Nephron progenitor cell (in vitro differentiated cells): ENCODE measurements at places on chromosomes 6 and 20.
A peak's percentile ranks its signal among the peaks of the same experiment; 100 is the strongest.

- peaks cover 5% of the 10 kb centered on the region for H3K4me1 ChIP-seq
- H3K27me3 ChIP-seq = peaks cover 2% of the 10 kb centered on the region
- no peak for DNase-seq
- H3K36me3 ChIP-seq = no peaks in the 10 kb centered on the region
Measured at GRCh38 chr6:160398674-160399271, 50.6 kb downstream of the SLC22A3 start.

GRCh38 chr20:53023732-53024520 lies 51.8 kb downstream of the TSHZ2 start:
- DNase-seq = no peak
- peak overlapping the region; percentile 53 for H3K27ac ChIP-seq
- no peak overlapping the region for H3K4me3 ChIP-seq
- peaks cover 86% of the 10 kb centered on the region for H3K4me1 ChIP-seq
- H3K36me3 ChIP-seq = peaks cover 43% of the 10 kb centered on the region

- no peaks in the 10 kb centered on the region for H3K4me1 ChIP-seq
- no peaks in the 10 kb centered on the region for H3K36me3 ChIP-seq
- no peak overlapping the region for H3K27ac ChIP-seq
- H3K4me3 ChIP-seq = no peak overlapping the region
- peaks cover 4% of the 10 kb centered on the region for H3K27me3 ChIP-seq
Measured at GRCh38 chr6:53395986-53396385, 47.2 kb upstream of the ELOVL5 start.

- H3K4me3 ChIP-seq = no peak overlapping the region
- no peak overlapping the region for H3K27ac ChIP-seq
- no peaks in the 10 kb centered on the region for H3K27me3 ChIP-seq
- no peaks in the 10 kb centered on the region for H3K36me3 ChIP-seq
Measured at GRCh38 chr6:118333772-118334171, 214.3 kb upstream of the PLN start.

GRCh38 chr20:64244281-64244805 lies 11.2 kb upstream of the PCMTD2 start:
- no peak for DNase-seq
- peaks cover 50% of the 10 kb centered on the region for H3K27me3 ChIP-seq
- H3K4me1 ChIP-seq = peaks cover 10% of the 10 kb centered on the region
- no peak overlapping the region for H3K4me3 ChIP-seq

DNA sequence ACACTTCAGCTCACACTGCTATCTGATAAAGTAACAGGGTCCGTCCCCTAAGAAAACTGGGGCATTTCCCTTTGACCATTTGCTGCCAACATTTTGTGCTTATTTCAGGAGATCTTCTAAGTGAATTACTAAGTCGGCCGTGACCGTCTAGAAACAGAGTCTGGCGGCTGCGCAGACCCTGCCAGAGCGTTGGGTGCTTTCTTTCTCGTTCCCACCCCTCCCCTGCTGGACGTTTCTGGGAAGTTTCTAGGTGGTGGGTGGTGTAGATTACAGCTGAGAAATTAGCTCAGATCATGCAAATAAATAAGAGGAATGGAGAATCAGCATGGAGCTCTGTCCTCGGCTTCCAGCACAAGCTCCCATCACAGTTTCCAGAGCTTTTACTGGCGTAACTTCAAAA lies 128.1 kb downstream of the MYLK4 start:
- no peak overlapping the region for H3K4me3 ChIP-seq
- H3K27me3 ChIP-seq = peaks cover 5% of the 10 kb centered on the region
- peaks cover 45% of the 10 kb centered on the region for H3K4me1 ChIP-seq
- no peak for DNase-seq

DNA sequence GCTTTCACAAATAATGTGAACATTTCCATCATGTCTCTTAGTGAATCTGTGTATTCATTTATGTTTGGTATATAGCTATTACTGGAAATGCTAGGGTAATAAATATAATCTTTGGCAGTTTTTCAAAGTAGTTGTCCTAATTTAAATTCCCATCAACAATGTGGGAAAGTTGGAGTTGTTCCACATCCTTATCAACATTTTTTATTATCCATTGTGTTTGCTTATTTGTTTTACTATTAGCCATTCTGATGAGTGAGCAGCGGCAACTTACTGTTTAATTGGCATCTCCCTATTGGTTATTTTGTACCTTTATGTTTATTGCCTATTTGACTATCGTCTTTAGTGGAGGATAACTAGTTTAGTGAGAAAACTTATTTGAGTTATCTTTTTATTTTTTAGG lies 121.1 kb upstream of the CCN2 start:
- no peak overlapping the region for H3K27ac ChIP-seq
- H3K4me1 ChIP-seq = peaks cover 7% of the 10 kb centered on the region

DNA sequence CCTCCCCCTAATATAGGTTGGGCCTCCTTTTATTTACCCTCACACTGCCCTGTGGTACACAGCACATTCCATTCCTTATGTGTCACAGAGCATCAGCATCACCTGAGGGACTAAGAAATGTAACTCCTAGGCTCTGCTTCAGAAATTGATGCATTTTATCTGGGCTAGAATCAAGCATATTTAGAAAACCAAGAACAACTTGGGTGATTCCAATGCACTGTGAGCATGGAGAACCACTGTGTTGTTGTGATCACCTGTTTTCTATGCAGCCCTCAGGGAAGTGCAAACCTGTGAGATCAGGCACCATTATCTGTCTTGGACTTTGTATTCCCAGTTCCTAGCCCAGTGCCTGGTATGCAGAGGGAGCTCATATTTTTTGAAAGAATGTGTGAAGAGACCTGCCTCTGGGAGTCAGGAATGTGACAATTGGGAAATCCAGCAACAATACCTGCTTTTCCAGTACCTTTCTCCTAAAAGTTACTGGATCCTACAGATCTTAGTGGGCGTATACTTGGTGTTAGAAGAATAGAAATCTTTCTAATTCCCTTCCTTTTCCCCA lies 7.0 kb downstream of the KAT14 start:
- no peak for DNase-seq
- H3K4me3 ChIP-seq = no peak overlapping the region
- peaks cover 8% of the 10 kb centered on the region for H3K4me1 ChIP-seq
- no peaks in the 10 kb centered on the region for H3K27me3 ChIP-seq
- peak overlapping the region; percentile 47 for H3K27ac ChIP-seq

DNA sequence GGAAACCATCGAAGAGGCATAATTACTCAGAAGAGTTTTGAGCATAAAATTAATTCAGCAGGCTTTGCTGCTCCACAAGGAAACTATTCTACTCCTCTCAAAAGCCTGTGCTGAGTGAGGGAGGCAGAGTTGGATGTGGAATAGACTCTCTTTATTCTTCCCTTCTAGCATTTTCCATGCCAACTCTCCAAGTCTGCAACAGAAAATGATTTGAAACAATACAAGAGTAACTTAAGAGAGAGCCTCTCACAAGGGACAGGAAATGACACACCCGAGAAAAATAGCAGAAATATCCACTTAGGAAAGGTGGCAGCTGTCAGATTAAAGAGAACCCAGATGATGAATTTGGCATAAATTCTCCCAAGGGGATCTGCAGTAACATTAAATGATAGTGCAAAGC lies 26.3 kb upstream of the LAMP5 start:
- H3K36me3 ChIP-seq = no peaks in the 10 kb centered on the region
- no peak overlapping the region for H3K27ac ChIP-seq
- H3K4me3 ChIP-seq = no peak overlapping the region
- peaks cover 10% of the 10 kb centered on the region for H3K4me1 ChIP-seq
- no peak for DNase-seq
- peaks cover 2% of the 10 kb centered on the region for H3K27me3 ChIP-seq

DNA sequence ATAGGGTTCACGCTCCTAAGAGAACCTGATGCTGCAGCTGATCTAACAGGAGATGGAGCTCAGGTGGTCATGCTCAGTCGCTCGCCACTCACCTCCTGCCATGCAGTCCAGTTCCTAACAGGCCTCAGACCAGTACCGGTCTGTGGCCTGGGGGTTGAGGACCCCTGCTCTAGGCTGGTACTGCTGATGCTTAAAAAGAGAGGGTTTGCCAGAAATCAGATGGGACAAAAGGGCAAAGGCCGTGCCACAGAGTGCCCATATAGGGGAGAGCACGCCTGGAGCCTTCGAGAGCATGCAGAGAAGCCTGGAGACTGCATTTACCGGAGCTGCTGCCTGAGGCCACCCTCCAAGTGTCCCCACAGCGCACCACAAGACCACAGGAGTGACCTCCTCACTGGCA lies 75.5 kb downstream of the PTPN1 start:
- H3K36me3 ChIP-seq = peaks cover 49% of the 10 kb centered on the region
- no peak overlapping the region for H3K4me3 ChIP-seq
- peaks cover 12% of the 10 kb centered on the region for H3K4me1 ChIP-seq
- no peaks in the 10 kb centered on the region for H3K27me3 ChIP-seq
- DNase-seq = no peak
- peak overlapping the region; percentile 65 for H3K27ac ChIP-seq

- peaks cover 4% of the 10 kb centered on the region for H3K27me3 ChIP-seq
- no peaks in the 10 kb centered on the region for H3K4me1 ChIP-seq
Measured at GRCh38 chr6:34630040-34630439, 66.5 kb downstream of the ILRUN start.

DNA sequence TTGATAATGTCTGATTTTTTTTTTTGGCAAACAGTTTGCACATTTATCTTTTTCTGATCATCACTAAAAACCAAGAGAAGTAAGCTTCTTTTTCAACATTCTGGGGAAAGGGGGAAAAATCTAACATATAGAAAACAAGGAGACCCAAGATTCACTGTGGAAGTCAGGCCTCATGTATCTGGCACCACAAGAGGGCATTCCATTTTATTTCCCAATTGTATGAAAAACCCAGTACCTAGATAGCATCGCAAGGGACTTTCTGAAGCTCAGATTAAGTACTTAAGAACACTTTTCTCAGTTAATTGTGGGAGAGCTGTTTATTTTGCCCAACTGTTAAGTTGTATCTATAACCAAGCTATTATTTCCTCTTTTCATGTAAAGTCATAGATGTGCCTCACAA lies 152.9 kb downstream of the KLHL32 start:
- no peak overlapping the region for H3K27ac ChIP-seq
- no peaks in the 10 kb centered on the region for H3K36me3 ChIP-seq
- peaks cover 10% of the 10 kb centered on the region for H3K4me1 ChIP-seq
- DNase-seq = no peak
- H3K4me3 ChIP-seq = no peak overlapping the region
- H3K27me3 ChIP-seq = no peaks in the 10 kb centered on the region

- no peak for DNase-seq
- no peaks in the 10 kb centered on the region for H3K27me3 ChIP-seq
- H3K4me1 ChIP-seq = peaks cover 10% of the 10 kb centered on the region
- H3K36me3 ChIP-seq = peaks cover 39% of the 10 kb centered on the region
Measured at GRCh38 chr6:159988983-159989454, 20.1 kb downstream of the IGF2R start.

DNA sequence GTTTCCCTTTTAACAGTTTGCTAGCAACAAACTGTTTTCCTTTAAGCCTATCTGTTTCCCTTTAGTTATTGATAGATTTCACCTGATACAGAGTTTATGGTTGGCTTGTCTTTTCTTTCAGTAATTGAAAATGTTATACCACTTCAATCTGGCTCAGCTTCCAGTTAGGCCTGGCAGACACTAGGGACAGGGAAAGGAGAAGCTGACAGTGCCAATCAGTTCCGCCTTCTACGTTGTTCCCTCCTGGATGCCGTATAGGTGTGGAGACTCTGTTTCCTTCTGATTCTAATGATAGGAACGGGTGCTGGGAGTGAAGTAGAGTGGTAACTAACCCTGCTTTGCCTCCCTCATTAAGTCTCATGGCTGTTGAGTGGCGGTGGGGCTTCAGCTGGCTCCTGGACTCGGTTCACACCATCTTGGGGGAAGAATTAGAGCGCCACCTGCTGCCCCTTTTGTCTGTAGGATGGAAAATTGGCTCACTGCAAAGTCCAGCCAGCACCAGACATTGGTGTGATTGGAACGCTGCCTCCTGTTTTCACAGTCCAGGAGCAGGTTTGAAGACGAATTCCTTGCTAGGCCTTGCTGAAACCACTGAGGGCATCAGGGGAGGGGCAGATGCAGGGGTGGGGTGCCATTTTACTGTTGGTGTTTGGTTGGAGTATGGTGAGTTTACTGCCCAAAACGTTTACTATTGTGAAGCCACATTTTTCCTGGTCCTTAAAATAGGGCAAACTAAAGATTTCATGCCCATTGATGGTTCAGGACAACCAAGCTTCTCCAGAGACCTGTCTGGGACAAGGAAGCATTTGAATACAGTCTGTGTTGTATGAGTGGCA lies 1729.5 kb downstream of the GRIK2 start:
- H3K4me3 ChIP-seq = no peak overlapping the region
- no peaks in the 10 kb centered on the region for H3K27me3 ChIP-seq
- no peaks in the 10 kb centered on the region for H3K36me3 ChIP-seq
- DNase-seq = peak; percentile 82
- no peaks in the 10 kb centered on the region for H3K4me1 ChIP-seq

DNA sequence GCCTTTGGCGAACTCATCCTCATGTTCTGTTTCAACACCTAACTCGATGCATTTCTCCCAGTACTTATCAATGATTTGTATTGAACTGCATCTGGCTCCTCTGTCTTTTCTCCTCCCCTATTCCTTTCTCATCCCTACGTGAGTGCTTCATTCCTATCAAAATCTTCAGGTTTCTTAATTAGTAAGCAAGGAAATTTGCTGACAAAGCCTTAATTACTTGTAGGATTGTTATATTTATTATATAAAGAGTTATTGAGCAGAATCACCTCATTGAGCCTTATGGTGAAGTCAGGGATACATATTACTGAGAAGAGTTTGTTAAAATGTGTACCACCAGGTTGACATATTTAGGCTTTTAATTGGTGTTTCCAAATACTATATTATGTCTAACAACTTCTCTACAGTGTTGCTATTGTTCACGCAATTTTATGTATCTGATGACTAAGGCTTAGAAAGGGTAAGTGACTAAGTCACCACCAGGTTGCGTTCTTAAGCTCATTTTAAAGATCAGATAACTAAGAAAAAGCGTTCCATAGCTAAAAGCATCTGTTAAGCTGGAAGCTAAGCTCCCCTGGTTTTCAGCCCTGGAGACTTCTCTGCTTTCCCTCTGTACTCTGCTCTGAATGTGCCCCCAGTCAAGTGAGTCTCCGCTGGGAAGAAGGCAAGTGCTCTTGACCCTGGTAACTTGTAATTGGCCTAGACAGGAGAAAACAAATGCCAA lies 18.9 kb downstream of the SCGN start:
- no peak for DNase-seq

DNA sequence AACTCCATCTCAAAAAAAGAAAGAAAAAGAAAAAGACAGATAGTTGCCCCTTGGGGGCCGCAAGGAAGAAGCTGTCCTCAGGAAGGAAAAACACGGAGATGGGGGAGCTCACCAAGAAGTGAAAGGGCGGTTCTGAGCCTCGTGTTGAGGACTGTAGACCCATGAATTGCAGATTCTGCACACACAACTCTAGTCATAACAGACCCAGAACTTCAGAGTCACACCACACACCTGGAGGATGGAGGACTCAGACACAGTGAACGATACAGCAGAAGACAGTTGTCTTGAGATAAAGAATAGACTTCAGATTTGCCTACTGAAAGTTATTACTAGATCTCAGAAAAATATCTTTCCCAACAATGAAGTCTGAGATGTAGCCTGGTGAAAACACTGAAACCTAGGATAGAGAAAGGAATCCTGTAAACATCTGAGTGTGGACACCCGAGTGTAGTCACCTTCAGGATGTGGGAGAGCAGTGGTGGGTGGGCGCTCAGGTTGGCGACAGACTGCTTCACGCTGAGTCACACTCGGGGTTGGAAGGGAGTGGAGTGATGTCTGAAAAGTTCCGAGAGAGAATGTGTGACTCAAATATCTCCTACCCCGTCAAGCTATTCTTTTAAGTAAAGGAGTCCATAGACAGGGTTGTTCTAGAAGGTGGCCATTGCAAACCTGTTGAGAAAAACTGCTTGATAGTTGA lies 88.1 kb downstream of the MAP3K4 start:
- DNase-seq = no peak
- H3K27ac ChIP-seq = peak overlapping the region; percentile 9
- H3K4me1 ChIP-seq = peaks cover 2% of the 10 kb centered on the region
- no peak overlapping the region for H3K4me3 ChIP-seq
- H3K36me3 ChIP-seq = peaks cover 2% of the 10 kb centered on the region
- no peaks in the 10 kb centered on the region for H3K27me3 ChIP-seq
